Chondrocyte (in vitro differentiated cells): ENCODE measurements at places on chromosomes 1 and 21. TPM values are rescaled to one million over a fixed set of nuclear protein-coding genes. Genes with fewer than 3 reads are reported as not detected.

Gene OXCT2
- total RNA-seq: 0.29 to 0.72 TPM in 2 of 3 replicates, not detected in the other

Gene SLAMF9
- not detected in 3 replicates for total RNA-seq

Gene CSF1
- total RNA-seq: 15.2 to 19.8 TPM (median 16.8 TPM) in 3 replicates

Gene NCAM2
- total RNA-seq: 16.3 to 102 TPM (median 17.0 TPM) in 3 replicates

Gene MATN1
- total RNA-seq: 0.19 to 0.82 TPM (median 0.47 TPM) in 3 replicates

DNA sequence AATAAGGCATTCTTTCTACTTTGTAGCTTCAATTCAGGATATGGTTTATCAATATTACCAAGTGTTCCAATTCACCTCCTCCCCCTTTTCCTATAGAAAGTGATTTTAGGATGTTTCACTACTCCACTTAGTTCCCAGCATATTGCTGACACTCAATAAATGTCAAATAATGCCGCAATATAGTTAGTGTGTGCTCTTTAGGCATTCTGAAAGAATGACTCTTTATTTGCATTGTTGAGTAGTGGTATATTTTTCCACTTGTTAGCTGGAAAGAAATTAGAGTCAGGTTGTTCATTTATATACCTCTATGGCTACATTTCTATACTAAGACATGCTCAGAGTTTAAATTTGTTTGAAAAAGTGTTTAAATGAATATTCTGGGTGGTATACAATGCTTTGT lies 154.6 kb upstream of the C1orf105 start:
- DNase-seq: no peak
- H3K27ac ChIP-seq: peak overlapping the region; percentile 41
- no peak overlapping the region for H3K4me3 ChIP-seq
- H3K4me1 ChIP-seq: peaks cover 83% of the 10 kb centered on the region

DNA sequence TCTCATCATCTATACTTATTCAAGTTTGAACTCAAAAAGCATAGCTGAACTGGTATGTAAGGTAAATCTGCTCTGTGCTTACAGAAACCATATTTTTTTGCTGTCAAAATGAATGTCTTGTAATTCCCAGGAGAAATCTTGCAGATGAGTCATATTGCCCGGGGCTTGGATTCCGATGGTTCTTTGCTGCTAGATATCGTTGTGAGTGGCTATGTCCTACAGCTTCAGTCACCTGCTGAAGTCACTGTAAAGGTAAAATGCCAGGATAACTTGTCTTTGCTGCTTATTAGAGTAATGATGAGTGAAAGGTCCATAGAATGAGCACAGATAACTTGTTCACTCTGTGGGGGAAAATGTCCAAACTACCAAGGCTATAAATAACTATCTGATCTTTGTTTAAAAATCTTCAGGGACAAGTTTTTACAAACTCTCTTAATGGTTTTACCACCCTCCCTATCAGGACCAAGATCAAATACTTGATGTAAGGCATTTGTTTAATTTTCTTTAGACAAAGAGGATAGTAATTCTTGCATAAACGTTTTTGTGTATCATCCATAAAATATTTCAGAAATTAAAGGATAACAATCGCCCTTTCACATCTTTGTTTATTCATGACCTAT lies 222.3 kb downstream of the TPR start:
- no peak for DNase-seq
- H3K36me3 ChIP-seq: peaks cover 19% of the 10 kb centered on the region
- H3K4me1 ChIP-seq: peaks cover 51% of the 10 kb centered on the region
- no peaks in the 10 kb centered on the region for H3K27me3 ChIP-seq

DNA sequence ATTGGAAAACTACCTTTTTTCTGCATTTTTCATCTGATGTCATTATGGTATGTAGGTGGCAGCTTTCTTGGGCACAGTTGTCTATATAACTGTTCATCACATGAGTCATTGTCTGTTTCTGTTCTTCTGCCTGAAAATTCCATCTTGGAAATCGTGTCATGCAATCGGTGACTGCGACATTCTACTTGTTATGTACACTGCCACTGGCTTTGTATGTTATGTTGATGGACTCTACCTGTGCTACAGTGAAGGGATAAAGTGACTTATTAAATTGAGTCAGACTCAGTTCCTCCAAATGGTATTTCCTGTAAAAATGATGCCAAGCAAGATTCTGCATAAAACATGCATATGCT lies 8.6 kb downstream of the SMAP2 start:
- H3K27ac ChIP-seq: no peak overlapping the region
- H3K27me3 ChIP-seq: no peaks in the 10 kb centered on the region
- no peak overlapping the region for H3K4me3 ChIP-seq
- H3K4me1 ChIP-seq: peaks cover 59% of the 10 kb centered on the region
- no peak for DNase-seq

DNA sequence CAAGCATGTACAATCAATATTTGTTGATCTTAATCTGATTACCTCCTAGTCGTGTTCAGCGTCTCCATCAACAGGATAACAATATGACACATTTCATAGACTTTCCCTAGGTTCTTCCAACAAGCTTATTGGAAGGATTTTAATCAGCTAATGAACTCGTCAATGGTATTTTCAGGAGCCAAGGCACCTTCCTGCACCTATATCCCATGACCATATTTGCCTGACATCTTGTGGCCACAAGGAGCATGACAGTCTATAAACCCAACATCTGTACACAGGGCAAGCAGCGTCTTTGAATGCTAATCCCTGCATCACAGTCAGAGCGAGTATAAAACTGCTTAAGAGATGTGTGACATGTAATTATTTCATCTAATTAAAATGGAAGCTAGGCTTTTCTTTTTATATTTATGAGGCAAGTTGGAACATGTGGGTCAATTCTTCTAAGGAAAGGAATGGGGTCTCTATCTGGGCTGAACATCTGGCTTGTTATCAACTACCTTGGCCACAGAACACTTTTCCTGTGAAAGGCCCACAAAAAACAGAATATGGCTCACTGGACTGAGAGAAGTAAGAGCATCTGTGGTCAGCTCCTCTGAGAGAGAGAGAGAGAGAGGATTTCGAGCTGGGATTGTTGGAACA lies 388.8 kb downstream of the NTNG1 start:
- H3K27ac ChIP-seq: no peak overlapping the region

- no peak for DNase-seq
- no peak overlapping the region for H3K4me3 ChIP-seq
- H3K4me1 ChIP-seq: no peaks in the 10 kb centered on the region
- no peak overlapping the region for H3K27ac ChIP-seq
Observed at GRCh38 chr1:103788377-103788776, 38.7 kb downstream of the AMY1C start.

DNA sequence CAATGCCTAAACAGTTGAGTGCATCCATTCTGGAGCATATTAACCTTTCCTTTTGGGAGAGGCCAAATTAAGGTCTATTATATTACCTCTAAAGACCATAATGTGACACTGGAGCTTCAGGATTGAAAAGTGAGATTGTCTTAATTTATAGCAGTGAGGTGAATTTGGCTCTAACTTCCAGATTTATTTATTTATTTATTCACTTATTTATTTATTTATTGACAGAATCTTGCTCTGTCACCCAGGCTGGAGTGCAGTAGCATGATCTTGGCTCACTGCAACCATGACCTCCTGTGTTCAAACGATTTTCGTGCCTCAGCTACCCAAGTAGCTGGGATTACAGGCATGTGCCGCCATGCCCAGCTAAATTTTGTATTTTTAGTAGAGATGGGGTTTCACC lies 19.1 kb downstream of the ZCCHC17 start:
- no peak for DNase-seq
- no peaks in the 10 kb centered on the region for H3K27me3 ChIP-seq
- H3K27ac ChIP-seq: no peak overlapping the region
- H3K4me1 ChIP-seq: no peaks in the 10 kb centered on the region
- H3K36me3 ChIP-seq: peaks cover 39% of the 10 kb centered on the region
- no peak overlapping the region for H3K4me3 ChIP-seq

DNA sequence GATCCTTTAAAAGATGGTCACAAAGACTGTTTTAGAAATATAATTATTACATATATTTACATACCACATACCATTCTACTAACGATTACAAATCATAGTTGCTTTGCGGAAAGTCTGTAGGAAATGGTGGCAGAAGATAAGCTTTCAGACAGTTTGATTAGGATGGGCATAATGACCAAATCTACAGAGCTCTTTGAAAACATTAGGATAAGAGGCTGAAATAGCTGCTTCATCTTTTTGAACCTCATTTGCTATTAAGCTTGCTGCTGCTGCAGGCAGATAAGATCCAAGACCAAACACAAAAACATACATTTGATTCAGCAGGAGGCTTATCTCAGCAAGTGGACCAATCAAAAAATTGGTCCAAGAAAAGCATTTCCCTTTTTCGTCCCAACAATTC lies 47.1 kb downstream of the DDAH1 start:
- peaks cover 35% of the 10 kb centered on the region for H3K4me1 ChIP-seq
- no peaks in the 10 kb centered on the region for H3K27me3 ChIP-seq
- peaks cover 15% of the 10 kb centered on the region for H3K36me3 ChIP-seq
- H3K4me3 ChIP-seq: no peak overlapping the region
- no peak for DNase-seq

DNA sequence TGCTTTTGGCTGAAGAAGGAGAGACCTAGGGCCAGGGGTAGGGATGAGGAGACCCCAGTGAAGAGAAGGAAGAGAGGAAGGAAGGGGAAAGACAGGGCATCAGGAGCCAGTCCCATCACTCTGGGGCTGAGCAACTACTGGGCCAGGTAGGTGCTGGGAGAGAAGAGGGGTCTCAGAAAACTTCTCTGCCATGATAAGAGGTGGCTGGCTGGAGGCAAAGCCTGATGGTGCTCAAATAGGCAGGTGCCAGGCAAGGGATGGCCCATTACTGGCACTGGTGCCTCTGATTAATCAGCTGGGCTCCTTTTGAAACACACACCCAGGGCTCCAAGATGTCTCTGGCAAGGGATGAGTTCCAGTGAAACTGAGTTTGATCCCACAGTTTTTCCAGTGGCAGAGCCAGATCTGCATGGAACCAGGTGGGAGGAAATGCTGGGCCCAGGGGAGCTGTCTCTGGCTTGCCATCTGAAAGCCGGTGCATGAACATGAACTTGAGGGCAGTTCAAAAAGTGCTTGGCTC lies 2.8 kb downstream of the CSF1 start:
- peak overlapping the region; percentile 88 for H3K4me3 ChIP-seq
- no peak for DNase-seq
- H3K27ac ChIP-seq: no peak overlapping the region
- peaks cover 44% of the 10 kb centered on the region for H3K4me1 ChIP-seq
- H3K27me3 ChIP-seq: no peaks in the 10 kb centered on the region

- peaks cover 6% of the 10 kb centered on the region for H3K4me1 ChIP-seq
- no peaks in the 10 kb centered on the region for H3K36me3 ChIP-seq
- no peak for DNase-seq
- H3K4me3 ChIP-seq: no peak overlapping the region
Observed at GRCh38 chr21:27795418-27795817, 828.5 kb upstream of the ADAMTS5 start.

DNA sequence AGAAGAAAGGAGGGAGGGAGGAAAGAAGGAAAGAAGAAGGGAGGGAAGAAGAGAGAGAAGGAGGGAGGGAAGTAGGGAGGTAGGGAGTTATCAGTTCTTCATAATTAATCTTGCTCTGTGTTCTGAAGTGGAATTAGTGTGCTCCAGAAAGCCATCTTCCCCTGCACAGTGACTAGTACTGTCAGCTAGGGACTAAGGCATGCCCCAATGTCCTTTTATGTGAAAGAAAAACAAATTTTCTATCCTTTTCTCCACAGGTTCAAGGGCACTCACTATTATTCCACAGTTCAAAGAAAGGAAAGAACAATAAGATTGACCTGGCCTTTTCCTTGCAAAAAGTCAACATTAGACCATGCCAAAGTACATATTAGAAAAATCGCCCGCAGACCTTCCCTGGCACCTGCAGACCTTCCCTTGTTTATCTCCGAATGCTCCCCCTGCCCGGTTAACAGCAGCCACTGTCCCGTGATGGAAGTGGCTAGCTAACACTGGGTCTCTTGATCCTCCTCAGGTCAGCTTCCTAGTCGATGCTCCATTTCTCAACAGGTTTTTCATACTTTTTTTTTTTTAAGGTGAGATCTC lies 107.2 kb upstream of the EDEM3 start:
- peaks cover 16% of the 10 kb centered on the region for H3K36me3 ChIP-seq
- H3K27me3 ChIP-seq: no peaks in the 10 kb centered on the region
- DNase-seq: no peak
- no peak overlapping the region for H3K27ac ChIP-seq
- H3K4me1 ChIP-seq: peaks cover 5% of the 10 kb centered on the region

GRCh38 chr1:47340227-47340626 lies 6.6 kb downstream of the CMPK1 start:
- H3K36me3 ChIP-seq: peaks cover 4% of the 10 kb centered on the region
- no peaks in the 10 kb centered on the region for H3K27me3 ChIP-seq
- peaks cover 26% of the 10 kb centered on the region for H3K4me1 ChIP-seq
- H3K27ac ChIP-seq: no peak overlapping the region
- DNase-seq: no peak

GRCh38 chr1:9676815-9677393 lies 25.4 kb downstream of the PIK3CD start:
- H3K4me1 ChIP-seq: no peaks in the 10 kb centered on the region
- H3K27me3 ChIP-seq: no peaks in the 10 kb centered on the region
- H3K36me3 ChIP-seq: no peaks in the 10 kb centered on the region
- DNase-seq: no peak

- no peak overlapping the region for H3K27ac ChIP-seq
- no peaks in the 10 kb centered on the region for H3K4me1 ChIP-seq
- no peak for DNase-seq
- H3K36me3 ChIP-seq: no peaks in the 10 kb centered on the region
- H3K27me3 ChIP-seq: peaks cover 3% of the 10 kb centered on the region
Observed at GRCh38 chr21:14646893-14647292, 100.8 kb upstream of the SAMSN1 start.

- H3K27ac ChIP-seq: no peak overlapping the region
- no peak for DNase-seq
- no peaks in the 10 kb centered on the region for H3K27me3 ChIP-seq
- H3K4me3 ChIP-seq: no peak overlapping the region
Observed at GRCh38 chr1:80919426-80919825, 881.3 kb upstream of the ADGRL2 start.

DNA sequence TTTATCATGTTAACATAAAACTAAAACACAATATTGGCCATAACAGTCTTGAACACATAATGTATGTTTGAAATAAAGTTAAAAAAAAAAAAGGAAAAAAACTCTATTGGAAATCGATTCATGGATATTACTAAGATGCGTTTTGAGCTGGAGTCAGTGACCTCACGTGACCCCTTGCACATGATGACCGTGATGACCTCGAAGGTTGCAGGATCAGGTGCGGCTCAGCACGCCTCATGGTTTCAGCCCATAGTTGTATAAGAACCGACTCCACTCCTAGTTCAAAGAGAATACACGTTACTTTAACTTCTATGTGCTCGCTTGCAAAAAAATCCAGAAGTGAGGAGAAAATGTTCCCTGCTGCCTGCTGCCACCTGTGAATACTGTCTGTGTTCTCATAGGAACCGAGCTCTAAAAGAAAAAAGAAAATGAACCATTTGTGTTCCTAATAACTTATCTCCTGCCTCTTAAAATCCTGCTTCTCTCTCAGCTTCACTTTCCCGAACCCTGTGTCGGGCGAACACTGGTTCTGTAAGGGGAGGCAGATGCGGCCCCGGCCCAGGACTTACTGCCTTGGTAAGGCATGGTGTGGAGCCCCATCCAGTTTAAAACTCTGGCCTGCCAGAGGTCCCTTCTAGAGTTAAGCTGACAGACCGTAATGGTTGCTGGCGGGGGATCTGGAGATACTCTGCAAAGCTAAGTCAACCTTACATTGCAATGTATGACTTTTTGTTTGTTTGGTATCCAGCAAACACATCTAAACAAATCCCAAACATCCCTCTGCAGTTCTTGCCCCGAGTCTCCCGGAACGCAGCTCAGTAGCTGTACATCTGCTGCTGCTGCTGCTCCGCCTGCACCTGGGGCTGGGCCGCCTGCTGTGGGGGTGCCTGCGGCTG lies 33.8 kb upstream of the RIPK4 start:
- H3K4me3 ChIP-seq: no peak overlapping the region
- peaks cover 23% of the 10 kb centered on the region for H3K36me3 ChIP-seq
- no peaks in the 10 kb centered on the region for H3K27me3 ChIP-seq
- no peaks in the 10 kb centered on the region for H3K4me1 ChIP-seq

GRCh38 chr1:25338986-25339385 lies 852 bp downstream of the TMEM50A start:
- H3K4me1 ChIP-seq: peaks cover 41% of the 10 kb centered on the region
- H3K27ac ChIP-seq: peak overlapping the region; percentile 95
- peak overlapping the region; percentile 79 for H3K4me3 ChIP-seq
- no peak for DNase-seq
- no peaks in the 10 kb centered on the region for H3K36me3 ChIP-seq
